Stimulated activated CD8-positive, alpha-beta memory T cell treated with anti-CD3 and anti-CD28 coated beads, Interleukin-12 subunit alpha, Interleukin-12 subunit beta, amount 100 ng/mL, for 1 hour (primary cell): ENCODE measurements at places on chromosomes 4 and X.

DNA sequence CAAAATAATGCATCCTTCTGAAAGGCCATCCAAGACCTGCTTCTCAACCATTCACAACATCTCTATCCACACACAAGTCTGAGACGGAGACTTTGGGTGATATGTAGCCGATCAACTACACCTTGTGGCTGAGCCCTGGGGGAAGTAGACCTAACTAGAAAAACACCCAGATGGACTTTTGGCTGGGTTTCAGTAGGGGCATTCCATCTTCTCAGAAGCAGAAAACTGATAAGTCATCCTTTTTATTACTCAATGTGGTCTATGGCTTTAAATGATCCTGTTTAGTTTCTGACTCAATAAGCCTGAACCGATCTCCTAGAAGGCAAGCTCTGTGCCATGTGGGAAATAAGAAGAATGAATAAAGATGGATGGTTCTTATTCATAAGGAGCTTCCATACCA lies 82.5 kb upstream of the AFF2 start:
- DNase-seq = no peak

GRCh38 chrX:44708470-44708869 lies 135.4 kb upstream of the DUSP21 start:
- no peak for DNase-seq

- DNase-seq = no peak
Measured at GRCh38 chr4:134045411-134045810, 156.2 kb downstream of the PABPC4L start.

GRCh38 chrX:152024710-152025109 lies 50.2 kb upstream of the GABRE start:
- DNase-seq = no peak

DNA sequence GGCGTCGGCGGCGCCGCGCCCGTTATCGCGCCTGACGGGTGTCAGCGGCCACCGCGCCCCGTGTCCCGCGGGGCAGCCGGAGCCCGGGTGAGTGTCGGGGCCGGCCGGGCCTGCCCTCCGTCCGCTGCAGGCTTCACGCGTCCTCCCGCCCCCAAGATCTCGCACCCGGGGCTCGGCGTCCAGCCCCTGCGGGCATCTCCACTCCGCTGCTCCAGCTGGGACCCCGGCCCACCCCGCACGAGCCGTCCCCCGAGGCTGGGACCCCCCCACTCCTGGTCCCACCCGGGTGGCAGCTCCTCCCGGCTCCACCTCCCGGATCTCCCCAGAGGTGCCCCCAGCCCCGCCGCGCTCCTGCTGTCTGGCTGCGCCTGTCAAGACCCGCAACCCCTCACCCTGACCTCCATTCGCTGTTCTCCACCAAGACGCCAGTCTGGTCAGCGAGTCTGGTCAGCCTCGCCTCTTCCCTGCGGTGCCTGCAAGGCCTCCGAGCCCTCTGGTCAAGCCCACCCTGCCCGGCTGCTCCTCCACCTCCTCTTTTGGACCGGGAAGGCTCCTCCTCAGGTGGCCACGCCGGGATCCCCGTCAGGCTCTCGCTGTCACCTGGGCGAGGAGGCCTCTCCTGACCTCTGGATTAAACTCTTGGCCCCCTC lies 66.0 kb upstream of the NKX1-1 start:
- no peak for DNase-seq

- DNase-seq = no peak
Measured at GRCh38 chrX:81367291-81367690, 165.4 kb downstream of the SH3BGRL start.

DNA sequence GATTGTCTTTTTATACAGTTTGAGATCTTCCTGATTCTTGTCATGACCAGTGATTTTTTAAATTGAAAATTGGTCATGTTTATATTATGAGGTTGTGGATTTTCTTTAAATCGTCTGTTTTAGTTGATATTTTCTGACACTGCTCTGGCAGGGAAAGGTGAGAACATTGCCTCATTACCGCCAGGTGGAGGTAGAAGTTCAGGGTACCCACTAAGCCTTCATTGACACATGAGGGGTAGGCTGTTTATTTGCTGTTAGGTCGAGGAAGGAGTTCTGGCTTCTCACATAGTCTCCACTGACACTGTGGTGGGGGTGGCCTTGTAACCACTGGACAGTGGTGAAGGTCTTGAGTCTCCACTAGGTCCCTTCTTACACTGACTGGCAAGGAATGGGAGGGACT lies 117.6 kb upstream of the GPR101 start:
- no peak for DNase-seq

- DNase-seq = no peak
Measured at GRCh38 chrX:70016513-70016912, 33.2 kb downstream of the AWAT2 start.

DNA sequence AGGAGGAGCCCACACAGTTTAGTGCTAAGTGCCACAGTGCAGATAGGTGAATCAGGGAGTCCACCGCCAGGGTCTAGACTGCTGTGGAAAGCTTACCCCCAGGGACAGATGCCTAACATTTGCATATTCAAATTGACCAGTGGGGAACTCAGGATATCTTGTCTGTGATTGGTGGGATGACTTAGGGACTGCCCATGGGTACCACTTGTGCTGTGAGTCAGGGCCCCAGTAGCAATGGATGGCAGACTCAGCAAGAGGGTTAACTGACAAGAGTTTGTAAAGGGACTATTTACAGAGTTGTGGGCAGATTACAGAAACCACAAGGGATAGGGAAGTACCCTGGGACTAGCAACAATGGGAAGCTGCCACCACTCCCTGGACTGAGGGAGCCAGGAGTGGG lies 282.1 kb downstream of the BCOR start:
- no peak for DNase-seq

DNA sequence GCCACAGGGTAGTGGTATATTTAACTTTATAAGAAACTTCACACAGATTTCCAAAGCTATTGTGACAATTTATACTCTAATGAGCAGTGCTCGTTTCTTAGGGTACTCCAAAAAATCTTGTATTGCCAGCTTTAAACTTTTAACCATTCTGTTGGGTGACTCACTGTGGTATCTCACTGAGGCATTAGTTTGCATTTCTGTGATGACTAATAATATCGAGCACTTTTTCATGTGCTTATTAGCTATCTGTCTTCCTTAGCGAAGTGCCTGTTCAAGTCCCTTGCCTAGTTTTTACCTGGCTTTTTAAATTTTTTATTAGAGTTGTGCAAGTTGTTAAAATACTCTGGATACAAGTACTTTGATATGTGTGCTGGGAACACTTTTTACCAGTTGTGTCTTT lies 5.5 kb downstream of the PNMA3 start:
- no peak for DNase-seq

GRCh38 chr4:88219099-88219498 lies 60.7 kb upstream of the ABCG2 start:
- no peak for DNase-seq

- no peak for DNase-seq
Measured at GRCh38 chr4:10639664-10640063, 44.9 kb downstream of the CLNK start.

- no peak for DNase-seq
Measured at GRCh38 chrX:87571964-87572363, 54.4 kb downstream of the KLHL4 start.

- DNase-seq = no peak
Measured at GRCh38 chrX:115958687-115959359, 211.7 kb upstream of the AGTR2 start.

GRCh38 chr4:41215155-41215554 lies 813 bp upstream of the APBB2 start:
- DNase-seq = no peak

DNA sequence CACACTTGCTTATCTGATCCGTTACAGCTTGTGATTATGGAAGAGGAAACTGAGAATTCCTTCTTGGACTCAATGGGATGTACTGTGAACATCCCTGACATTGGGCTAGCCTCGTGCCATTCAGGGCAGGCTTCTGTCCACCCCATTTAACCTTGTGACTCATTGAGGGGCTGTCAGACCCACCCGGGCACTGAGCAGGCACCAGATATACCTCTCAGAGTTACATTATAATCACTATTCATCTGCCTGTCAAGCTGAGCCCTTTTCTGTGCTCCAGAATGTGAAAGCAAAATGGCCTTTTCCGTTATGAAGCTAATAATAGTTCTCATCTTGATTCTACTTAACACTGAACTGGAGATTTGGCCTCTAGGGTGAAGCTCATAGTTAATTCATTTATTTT lies 170.6 kb upstream of the SCML1 start:
- no peak for DNase-seq

DNA sequence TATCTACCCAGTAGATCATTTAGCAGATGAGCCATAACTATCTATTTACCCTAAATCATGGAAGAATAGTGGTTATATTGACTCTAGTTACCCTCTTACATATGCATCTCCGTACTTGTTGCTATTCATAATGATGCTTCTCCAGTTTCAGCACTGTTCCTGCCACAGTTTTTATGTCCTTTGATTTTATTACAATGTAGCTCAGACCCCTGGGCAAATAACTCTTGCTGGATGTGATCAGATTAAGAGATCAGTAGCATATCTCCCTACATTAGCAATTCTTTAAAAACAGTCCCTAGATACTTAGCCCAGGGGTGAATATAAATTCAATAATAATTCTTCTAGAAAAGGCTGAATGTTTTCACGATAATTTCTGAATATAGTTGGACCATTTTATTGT lies 696.5 kb downstream of the ADGRL3 start:
- DNase-seq = no peak

GRCh38 chrX:47579537-47579936 lies 2.7 kb upstream of the TIMP1 start:
- no peak for DNase-seq

DNA sequence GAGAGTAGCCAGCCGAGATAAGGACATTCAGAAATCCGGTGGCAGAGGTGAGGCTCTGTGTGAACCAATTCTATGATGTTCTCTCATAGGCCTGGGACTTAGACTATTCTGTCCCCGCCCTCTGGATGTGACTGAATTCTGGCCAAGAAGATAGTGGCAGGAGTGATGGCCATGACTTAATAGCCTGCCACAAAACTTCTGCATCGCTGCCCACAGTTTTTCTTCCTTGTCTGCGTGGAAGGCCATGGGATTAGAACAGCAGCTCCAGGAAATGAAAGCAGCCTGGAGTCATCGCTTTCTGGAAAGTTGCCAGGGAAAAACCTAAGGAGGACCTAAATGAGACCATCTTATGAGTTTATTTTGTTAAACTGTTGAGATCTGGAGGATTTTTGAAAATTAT lies 134.7 kb downstream of the F11 start:
- no peak for DNase-seq

GRCh38 chr4:68367835-68368234 lies 17.9 kb upstream of the YTHDC1 start:
- DNase-seq = no peak

DNA sequence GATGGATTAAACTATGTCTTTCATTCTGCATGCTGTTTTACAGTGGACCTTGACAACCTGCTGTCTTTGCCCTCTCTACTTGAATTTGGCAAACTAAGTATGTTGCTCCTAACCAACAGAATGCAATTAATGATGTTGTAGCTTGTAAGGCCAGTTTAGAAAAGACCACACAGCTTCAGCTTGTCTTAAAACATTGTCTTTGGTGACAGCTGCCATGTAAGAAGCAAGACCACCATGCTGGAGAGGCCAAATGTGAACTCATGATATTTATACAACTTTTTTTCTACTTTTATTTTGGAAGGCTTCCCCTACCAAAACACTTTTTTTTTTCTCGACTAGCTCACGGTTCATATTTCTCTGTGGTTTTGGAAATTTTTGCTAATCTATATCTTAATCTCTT lies 278.0 kb upstream of the GNPDA2 start:
- no peak for DNase-seq

DNA sequence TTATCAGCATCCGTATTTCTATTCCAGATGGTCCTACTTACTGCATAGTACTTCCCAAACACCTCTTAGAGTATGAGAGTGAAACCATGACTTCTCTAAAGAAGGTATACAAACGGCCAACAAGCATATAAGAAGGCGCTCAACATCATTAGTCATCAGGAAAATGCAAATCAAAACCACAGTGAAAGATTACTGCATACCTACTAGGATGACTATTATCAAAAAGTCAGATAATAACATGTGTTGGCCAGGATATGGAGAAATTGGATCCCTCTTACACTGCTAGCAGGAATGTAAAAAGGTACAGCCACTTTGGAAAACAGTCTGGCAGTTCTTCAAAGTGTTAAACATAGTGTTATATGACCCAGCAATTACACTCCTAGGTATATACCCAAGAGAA lies 215.3 kb upstream of the CXorf66 start:
- no peak for DNase-seq

- DNase-seq = no peak
Measured at GRCh38 chr4:152081024-152081423, 320.2 kb upstream of the GATB start.

DNA sequence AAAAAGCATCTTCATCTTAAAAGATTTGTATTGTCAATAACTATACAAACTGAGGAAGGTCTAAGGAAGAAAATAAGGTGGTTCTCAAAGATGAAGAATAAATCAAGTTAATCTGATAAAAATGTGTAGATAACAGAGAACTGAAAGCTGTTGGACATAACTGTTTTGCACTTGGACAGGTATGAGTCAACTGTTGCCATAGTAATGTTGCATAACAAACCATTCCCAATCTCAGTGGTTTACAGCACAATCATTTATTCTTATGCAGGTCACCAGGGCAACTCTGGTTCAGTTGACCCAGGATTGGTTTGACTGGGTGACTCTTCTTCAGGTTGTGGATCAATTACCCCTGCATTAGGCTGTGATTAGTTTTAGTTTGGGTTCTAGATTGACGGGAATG lies 2197.7 kb downstream of the ARAP2 start:
- DNase-seq = no peak

DNA sequence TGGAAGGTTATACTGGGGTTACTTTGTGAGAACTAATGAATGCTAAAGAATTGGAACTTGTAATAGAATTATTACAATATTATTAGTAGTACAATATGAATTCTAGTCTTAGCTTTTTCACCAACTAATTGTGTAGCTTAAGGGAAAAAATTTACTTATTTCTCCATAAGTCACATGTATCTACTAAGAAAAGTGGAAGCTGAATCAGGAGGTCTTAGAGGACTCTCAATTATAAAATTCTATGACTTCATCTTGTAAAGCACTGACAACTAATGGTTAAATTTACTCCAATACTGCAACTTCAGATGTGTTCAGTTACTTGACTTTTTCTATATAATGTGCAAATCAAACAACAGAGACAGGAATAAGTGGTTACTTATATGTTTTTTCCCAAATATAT lies 899 bp upstream of the TMPRSS11D start:
- no peak for DNase-seq

DNA sequence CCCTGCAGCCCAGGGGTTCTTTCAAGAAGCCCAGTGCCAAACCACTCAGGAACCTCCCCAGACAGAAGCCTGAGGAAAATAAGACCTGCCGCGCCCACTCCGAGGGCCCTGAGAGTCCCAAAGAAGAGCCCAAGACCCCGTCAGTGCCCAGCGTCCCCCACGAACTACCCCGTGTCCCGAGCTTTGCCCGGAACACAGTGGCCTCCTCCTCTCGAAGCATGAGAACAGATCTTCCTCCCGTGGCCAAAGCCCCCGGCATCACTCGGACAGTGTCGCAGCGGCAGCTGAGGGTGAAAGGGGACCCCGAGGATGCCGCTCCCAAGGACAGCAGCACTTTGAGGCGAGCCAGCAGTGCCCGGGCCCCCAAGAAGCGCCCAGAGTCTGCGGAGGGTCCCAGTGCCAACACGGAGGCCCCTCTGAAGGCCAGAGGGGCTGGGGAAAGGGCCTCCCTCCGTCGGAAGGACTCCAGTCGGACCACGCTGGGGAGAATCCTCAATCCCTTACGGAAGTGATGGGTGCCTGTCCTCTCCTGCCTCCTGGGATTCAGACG lies 40.2 kb downstream of the FHDC1 start:
- no peak for DNase-seq

GRCh38 chr4:1510931-1511330 lies 104.7 kb upstream of the NKX1-1 start:
- DNase-seq = no peak
